ENCODE measurements at places on chromosomes 3 and 15.

DNA sequence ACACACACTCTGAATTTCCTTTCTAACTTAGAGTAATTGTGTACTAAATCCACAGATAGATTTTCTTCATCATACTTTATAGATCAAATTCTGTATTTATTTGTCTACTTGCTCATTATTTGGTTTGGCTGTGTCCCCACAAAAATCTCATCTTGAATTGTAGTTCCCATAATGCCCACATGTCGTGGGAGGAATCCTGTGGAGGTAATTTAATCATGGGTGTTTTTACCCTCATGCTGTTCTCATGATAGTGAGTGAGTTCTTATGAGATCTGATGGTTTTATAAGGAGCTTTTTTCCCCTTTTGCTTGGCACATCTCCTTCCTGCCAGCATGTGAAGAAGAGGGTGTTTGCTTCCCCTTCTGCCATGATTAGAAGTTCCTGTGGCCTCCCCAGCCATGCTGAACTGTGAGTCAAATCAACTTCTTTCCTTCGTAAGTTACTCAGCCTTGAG is 198.3 kb upstream of the TGFBR2 start:
- no peak for DNase-seq

GRCh38 chr3:11826628-11827265 is 19.9 kb downstream of the TAMM41 start:
- DNase-seq, result no peak

DNA sequence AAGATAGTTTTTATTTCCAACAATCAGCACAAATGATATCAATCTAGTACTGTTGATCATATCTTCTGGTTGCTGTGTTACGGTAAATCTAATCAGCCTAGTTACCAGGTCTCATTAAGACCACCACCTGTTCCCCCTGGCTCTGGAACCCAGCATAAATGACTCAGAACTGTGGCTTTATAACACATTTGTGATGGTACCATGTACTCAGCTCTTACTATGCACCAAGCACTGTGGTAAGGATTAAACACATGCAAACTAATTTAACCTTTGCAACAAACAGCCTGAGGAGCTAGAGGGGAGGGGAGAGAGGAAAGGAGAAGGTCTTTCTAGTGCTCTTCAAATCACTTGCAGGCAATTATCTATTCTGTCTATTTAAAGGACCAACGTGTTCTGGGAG is 173.9 kb upstream of the LMCD1 start:
- DNase-seq, result no peak

DNA sequence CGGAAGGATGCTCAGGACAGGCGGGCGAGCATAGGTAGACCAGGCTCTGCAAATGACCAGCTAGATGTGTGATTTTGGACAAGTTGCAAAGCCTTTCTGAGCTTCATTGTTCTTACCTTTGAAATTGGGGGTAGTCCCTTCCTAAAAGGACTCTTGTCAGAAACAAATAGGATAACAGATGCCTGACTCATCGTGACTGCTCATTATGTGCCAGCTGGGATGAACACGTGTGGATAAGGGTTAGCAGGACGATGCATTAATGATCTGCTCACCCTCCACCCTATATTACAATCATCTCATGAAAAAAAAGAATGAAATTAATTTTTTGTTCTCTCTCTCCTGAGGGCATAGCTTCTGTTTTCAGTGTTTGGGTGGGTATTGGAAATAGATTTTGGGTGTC is 223.4 kb downstream of the NR2F2 start:
- no peak for DNase-seq

DNA sequence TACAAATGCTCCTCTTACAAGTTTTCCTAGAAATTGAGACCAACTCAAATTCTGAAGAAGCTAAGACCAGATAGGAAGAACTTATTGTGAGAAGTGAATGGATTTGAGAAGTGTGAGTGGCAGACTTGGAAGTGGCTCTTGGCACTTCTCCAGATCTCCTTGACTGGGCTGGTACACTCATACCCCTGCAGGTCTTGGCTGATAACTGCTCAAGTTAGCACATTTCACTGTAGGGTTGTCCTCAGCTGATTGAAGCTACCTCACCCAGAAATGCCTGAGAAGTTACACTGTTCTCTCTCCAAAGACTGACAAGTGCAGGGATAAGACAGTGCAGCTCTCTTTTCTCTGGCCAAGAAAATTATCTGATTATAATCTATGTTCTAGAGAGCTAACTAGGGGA is 16.5 kb upstream of the CLDN1 start:
- DNase-seq, result peak; percentile 57

GRCh38 chr3:76942101-76942500 is 97.8 kb upstream of the ROBO2 start:
- no peak for DNase-seq

DNA sequence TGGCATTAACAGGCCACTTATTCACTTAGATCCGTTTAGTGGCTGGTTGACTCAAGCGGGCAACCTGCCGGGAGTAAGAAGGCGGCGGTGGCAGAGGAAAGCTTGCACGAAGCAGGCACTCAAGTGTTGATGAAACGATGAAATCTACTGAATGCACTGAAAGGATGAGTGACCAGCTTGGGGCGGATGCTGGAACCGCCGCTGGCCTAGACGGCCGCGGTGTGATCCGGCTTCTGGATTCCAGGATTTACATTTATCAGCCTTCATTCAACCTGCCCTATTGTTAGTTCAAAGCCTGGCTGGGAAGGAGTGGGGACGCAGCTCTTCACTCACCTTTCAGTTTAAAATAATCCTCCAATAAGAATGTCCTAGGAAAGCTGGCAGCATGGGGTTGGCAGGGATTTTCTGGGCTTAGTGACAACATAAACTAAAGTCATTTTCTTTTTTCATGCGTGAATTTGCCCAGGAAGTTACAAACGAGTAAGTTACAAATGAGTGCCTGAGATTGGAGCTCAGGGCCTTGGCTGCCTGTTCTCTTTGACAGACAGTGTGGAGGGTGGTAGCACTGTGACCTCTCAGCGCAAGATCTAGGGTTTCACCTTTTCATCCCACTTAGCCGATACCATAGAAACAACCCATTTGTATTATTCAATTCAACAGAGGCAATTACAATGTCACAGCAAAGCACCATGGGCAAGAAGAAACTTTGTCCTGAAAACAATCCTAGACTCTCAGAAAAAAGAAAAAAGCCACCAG is 1.1 kb upstream of the PLCH1 start:
- no peak for DNase-seq

DNA sequence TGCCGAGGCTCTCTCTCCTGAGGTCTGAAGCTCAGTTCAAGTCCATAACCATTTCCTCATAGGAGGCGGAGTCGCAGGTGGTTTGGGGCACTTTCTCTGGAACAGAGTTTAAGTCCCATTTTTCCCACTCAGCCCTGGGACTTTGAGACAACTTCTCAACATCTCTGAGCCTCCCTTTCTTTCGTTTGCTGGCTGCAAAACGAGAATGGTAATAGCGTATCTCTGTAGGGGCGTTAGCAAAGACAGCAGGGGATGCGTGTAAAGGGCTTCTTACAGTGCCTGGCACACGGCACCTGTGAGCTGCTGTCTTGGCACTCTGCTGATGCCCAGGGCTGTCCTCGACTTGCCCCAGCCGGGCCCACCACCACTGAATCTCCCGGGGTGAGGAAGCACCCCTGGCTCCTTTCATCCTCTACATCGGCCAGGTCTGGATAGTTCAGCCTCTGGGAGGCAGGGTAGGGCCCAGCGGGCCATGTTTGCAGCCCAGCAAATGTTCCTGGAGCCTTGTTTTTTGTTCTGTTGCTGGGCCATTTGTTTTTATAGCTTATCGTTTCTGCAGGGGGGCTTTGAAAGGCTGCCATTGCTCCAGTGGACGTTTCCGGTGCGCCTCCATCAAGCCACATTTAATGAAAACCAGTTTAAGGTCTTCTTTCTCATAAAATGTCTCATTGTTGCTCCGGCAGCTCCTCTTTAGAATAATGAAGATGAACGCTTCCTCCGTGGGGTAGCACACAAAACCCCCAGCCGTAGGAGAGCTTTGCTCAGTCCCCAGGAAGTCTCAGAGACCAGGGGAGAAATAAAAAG is 60.0 kb upstream of the WNT5A start:
- DNase-seq, result no peak

GRCh38 chr3:149977386-149977785 is 6.7 kb upstream of the PFN2 start:
- DNase-seq, result no peak

- DNase-seq, result no peak
Observed at GRCh38 chr15:89459271-89460038, 36.9 kb downstream of the RHCG start.

DNA sequence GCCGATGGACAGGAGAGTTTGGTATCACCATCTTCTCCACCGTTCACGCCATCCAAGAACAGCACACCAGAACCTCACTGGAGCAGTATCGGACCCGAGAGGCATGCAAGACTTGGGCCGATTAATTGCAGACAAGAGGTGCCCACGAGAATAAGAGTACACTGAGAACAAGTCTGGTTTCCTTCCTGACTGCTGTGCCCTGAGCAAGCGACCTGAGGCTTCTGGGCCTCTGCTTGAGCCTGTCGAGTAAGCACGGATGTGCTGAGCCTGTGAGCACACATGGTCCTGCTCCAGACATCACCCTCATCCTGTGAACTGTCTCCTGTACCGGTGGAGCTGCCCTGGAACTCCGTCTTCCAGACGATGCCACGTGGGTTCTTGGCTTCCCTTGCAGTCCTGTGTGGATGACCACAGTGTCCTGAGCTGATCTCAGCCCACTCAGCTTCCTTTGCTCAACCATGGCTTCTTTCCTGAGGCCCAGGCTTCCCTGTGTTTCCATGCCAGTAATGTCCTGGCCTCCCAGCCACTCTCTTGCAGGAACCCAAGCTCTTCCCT is 34.3 kb upstream of the SNRPA1 start:
- DNase-seq, result no peak

- no peak for DNase-seq
Observed at GRCh38 chr3:169575381-169575780, 88.1 kb downstream of the MECOM start.

DNA sequence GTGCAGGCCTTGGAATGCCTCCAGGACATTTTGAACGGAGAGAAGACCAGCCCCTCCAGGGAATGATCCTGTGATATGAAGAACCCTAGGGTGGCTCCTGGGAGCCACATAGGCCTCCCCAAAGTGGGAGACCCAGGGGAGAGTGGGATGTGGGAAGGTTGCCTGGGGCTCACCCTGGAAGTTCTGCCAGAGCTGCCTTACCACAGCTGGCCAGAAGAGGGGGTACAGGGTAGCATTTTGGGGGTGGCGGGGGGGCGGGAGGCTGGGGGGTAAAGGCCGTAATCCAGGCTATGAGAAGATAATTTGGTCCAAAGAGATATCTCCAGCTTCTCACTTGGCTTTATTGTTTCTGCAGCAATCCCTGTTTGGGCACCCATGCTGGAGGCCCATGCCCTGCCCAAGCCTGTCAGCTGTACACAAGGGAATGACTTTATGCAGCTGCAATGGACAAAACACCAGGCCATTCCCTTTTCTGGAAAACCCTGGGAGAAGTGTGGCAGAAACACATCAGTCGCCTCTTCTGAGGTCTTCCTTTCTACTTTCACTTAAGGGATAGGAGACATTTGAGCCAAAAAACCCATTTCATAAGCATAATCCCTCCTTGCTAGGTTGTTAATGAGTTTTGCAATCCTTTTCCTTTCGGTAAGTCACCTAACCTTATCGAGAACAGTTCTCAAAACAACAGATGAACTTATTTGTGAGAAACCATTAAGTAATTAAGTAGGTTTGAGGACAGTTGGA is 11.0 kb upstream of the MUSTN1 start:
- DNase-seq, result no peak

DNA sequence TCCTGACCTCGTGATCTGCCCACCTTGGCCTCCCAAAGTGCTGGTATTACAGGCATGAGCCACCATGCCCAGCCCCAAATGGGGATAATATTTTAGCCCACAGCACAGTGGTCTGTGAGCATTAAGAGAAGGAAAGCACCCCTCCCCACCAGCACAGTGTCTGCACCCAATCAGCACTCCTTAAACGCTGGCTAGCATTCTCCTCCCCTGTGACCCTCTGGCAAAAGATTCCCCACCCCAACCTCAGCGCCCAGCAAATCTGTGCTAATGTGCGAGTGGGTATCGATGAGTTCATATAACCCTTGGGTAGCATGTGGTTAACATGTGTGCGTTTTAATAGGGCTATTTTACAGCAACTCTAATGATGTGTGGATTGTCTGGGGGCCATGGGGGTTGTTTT is 18.3 kb upstream of the EPHB3 start:
- no peak for DNase-seq

DNA sequence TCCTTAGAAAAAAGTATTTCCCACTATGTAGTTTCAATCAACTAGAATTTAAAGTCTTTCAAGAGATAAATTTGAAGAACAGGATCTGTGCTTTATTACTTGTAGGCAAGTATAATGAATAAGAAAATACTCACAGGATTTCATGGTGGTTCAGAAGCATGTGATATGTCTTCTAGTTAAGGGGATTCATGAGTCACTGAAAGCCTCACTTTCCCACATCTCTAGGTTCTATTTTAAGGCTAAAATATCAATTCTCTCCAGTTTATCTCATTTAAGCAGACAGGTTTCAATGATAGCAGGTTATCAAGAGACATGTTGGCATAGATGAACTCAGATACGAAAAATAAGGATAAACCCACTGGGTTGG is 437.8 kb upstream of the BCHE start:
- no peak for DNase-seq

DNA sequence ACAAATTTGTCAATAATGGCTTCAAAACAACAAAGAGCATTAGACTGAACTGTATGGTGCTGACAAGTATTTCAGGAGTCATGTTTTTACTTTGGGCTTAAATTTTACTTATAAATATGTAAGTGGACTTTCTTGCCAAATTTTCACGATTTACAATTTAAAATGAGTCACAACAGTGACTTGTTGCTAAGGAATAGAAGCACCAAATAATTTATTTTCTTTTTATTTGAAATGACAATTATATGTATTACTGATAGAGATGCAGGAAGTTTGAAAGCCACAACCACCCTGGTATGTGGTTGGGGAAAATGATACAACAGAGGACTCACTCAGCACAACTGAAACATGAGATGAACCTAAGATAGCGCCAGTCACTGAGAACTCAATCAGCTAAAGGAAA is 90.3 kb downstream of the FMN1 start:
- DNase-seq, result peak; percentile 91

DNA sequence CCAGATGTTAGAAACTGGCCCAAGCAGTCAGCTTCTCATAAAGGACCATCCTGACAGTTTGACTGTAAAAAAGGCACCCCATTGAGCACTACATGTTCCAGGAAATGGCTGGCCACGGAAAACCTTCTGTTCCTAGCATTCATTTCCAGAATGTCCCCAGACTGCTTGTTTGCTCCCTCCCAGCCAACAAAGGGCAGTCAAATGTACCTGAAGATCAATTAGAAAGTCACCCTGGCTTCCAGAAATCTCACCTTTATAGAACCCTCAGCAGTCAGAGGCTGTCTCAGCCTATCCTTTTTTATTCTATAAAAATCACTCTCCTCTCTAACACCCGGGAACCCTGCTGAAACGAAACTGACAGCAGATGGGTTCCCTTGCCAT is 784 bp upstream of the SAMMSON start:
- DNase-seq, result no peak

DNA sequence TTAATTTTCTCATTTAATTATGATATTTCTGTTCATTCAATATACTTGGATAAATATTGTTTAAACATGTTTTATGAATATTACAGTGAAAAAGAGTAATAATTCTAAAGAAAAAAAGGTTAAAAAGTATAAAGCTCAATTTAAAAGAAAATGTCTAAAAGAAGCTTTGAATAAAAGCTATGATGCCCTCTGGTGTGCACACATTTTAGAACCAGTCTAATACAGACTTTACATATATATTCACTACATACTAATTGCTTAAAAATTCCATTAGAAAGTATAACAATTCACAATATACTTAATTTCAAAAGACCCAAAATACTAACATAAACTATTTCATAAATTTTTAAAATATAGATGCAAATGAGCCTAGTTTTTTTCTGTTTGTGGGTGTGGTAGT is 909.1 kb upstream of the ROBO1 start:
- no peak for DNase-seq

Data from HS-27A (cell line).